ENCODE measurements at places on chromosomes 6 and 20.

DNA sequence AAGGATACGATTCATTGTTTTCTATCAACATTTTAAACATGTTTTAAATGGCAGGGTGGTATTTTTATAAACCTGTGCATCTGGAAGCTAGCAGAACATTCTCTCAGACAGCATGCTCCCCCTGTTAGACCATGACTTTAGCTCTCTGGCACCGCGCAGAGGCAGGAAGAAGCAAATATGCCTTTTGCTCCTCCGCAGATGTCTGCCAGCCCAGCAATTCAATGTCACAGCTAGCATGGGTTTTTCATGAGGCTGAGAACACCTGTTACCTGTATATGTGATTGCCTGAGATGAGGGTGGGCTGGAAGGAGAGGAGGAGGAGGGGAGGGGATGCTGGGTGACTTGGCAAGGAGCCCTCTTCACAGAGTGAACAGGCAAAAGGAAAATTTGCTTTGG lies 6.7 kb downstream of the MTCH1 start:
- DNase-seq = no peak

DNA sequence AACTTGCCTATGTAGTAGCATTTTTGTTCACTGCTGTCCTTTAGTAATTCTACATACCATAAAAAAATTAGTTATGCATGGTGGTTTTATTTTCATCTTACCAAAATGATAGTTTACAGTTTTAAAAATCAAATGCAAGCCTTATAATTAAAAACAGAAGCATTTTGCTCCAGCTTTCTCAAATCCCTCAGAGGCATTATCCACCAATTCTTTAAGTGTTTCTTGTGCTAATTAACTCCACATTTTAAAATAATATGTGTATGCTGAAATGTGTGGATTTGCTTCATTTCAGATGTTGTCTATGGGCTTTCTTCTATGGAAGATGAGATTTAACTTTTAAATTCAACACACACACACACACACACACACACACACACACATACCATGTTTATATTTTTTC lies 49.3 kb downstream of the PCSK2 start:
- no peak for DNase-seq

GRCh38 chr20:12482661-12483060 lies 526.1 kb upstream of the SPTLC3 start:
- DNase-seq = no peak

DNA sequence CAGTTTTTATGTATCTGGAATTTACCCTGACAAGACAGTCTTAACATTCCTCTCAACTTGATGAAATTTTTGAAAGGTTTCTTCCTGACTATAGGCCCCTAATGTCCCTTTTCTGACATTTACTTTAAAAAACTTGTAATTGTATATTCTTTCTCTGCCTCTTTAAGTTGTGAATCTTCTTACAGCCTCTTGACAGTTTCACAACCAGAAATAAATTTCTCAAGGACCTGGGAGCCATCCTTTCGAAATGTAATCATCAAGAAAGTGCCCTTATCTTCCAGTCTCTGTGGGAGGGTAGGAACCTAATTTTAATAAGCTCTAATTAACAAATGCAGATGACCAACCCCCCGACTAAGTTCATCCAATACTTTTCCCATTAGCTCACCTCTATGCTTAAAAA lies 403.6 kb upstream of the GJE1 start:
- no peak for DNase-seq

Measured in inflammatory macrophage treated with lipopolysaccharide for 4 hours (primary cell).